ENCODE measurements at places on chromosomes 12 and 14. TPM values are rescaled to one million over a fixed set of nuclear protein-coding genes. Genes with fewer than 3 reads are reported as not detected.

Gene CLEC4A
- 1.2 TPM for polyA plus RNA-seq

Gene ARG2
- 1.00 TPM for polyA plus RNA-seq

DNA sequence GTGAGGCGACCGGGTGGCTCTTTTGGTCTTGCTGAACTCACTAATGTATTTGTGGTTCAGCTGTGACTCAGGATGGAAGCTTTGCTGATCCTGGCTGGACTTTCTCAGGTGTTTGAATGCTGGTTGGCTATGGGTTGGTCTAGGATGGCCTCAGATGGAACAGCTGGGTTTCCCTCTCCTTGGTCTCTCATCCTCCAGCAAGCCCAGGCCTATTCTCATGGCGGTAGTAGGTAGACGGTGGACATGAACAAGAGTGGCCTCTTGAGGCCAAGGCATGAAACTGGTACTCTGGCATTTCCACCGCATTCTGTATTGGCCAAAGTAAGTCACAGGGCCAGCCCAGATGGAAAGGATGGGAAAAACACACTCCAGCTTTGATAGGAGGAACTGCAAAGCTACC lies 11.8 kb upstream of the POLR3B start:
- H3K27me3 ChIP-seq = no peaks in the 10 kb centered on the region
- peaks cover 58% of the 10 kb centered on the region for H3K36me3 ChIP-seq
- DNase-seq = peak; percentile 9
- H3K4me3 ChIP-seq = no peak overlapping the region
- no peaks in the 10 kb centered on the region for H3K4me1 ChIP-seq

DNA sequence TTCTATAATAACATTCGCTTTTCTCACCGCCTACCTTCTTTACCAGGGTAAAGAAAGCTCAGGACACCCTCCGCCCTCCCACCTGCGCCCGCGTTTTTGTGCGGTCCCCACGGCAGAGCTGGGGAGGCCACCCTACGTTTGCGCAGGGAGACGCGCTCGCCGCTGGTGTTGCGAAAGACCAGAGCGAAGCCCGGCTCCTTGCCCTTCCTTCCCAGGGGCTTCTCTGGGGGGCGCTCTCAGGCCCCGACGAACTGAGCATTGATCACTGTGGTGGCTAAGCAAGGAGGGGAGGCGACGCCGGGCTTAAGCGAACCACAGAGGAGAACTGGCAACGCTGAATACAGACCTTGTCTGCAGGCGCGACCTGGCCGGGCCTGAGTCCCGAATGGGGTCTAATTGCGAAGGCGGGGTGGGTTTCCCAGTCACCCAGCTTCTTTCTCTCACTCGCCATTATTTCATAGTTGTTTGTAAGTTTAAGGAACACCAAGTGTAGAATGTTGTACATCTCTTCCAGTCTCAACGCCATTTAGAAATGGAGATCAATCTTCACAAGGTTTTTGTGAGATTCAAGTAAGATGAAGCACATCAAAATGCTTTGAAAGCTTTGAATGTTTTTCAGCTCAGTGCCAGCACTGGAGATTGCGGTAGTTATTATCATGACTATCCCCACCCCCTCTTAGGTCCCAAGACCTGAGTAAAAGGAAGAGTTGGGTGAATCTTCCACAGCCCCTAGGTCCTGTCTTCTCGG lies 1.7 kb upstream of the NKX2-1 start:
- H3K4me1 ChIP-seq = peaks cover 10% of the 10 kb centered on the region
- H3K36me3 ChIP-seq = no peaks in the 10 kb centered on the region
- DNase-seq = no peak
- H3K27ac ChIP-seq = no peak overlapping the region
- no peak overlapping the region for H3K4me3 ChIP-seq

DNA sequence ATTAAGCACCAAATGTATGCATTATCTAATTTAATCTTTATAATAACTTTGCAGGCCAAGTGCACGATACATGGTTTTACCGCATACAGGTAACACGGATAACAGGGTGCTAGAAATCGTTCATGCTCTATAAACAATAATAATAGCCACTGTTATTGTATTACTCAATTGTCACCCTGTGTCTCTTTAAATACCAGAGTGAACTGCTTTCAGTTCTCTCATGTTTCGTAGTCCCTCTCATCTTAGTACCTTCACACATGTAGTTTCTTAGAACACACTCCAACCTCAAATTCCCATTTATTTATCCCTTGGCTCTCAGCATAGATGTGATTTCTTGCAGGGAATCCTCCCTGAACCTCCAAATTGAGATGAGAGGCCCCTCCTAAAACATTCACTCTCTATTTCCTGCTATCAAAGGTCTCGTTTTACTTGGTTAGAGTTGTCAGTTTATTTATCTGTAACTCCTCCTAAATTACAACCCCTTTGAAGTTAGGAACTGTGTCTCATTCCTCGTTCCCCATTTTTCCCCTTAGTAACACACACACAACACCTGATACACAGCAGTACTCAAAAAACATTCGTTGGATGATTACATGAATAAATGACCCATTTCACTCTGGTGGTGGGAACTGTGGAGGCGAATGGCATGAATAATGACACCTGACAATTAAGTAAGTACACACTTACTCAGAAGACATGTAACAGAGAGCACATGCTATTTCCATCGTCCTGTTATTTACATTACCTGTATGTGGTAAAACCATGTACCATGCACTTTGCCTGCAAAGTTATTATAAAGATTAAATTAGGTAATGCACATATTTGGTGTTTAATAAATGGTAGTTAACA lies 134.6 kb downstream of the BTG1 start:
- no peaks in the 10 kb centered on the region for H3K36me3 ChIP-seq
- H3K27ac ChIP-seq = peak overlapping the region; percentile 11
- H3K27me3 ChIP-seq = no peaks in the 10 kb centered on the region
- H3K4me3 ChIP-seq = peak overlapping the region; percentile 53
- no peak for DNase-seq
- peaks cover 19% of the 10 kb centered on the region for H3K4me1 ChIP-seq

GRCh38 chr12:46103559-46104383 lies 113.4 kb upstream of the SCAF11 start:
- no peak overlapping the region for H3K27ac ChIP-seq
- no peak overlapping the region for H3K4me3 ChIP-seq
- no peaks in the 10 kb centered on the region for H3K36me3 ChIP-seq
- peaks cover 5% of the 10 kb centered on the region for H3K27me3 ChIP-seq
- no peak for DNase-seq
- no peaks in the 10 kb centered on the region for H3K4me1 ChIP-seq

- H3K4me3 ChIP-seq = no peak overlapping the region
- no peak overlapping the region for H3K27ac ChIP-seq
- H3K27me3 ChIP-seq = no peaks in the 10 kb centered on the region
- no peaks in the 10 kb centered on the region for H3K36me3 ChIP-seq
Observed at GRCh38 chr12:103807561-103808238, 33.3 kb downstream of the NT5DC3 start.

DNA sequence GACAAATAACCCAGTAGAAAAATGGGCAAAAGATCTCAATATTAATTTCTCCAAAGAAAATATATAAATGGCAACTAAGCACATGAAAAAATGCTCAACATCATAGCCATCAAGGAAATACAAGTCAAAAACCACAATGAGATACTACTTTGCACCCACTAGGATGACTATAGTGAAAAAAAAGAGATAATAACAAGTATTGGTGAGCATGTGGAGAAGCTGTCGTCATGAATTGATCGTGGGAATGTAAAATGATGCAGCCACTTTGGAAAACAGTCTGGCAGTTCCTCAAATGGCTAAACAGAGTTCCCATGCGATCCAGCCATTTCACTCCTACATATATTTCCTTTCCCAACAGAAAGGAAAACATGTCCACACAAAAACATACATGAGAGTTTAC lies 18.1 kb downstream of the JDP2 start:
- no peak for DNase-seq
- H3K27ac ChIP-seq = no peak overlapping the region

- no peak for DNase-seq
- no peak overlapping the region for H3K4me3 ChIP-seq
- no peaks in the 10 kb centered on the region for H3K27me3 ChIP-seq
- H3K4me1 ChIP-seq = peaks cover 5% of the 10 kb centered on the region
Observed at GRCh38 chr14:23481979-23482822, 12.7 kb downstream of the NGDN start.

Gene RNASE1
- not detected for polyA plus RNA-seq

Gene SMCO3
- polyA plus RNA-seq = not detected

DNA sequence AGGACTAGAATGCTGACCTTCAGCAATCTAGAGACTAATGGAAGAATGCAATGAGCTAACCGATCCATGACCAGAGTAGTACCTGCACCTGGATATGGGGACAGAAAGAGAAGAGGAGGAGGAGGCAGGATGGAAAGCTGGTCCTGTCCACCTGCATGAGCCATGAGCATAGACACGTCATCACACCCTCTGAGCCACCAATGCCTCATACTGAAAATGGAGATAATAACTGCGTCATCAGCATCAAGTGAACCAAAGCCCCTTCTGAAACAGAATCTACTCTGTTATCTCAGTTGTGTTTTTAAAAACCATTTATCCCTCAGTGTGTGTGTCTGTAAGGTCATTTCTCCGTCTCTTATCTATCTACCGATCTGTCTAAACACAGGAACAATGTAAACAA lies 327.0 kb downstream of the BCL11B start:
- H3K27me3 ChIP-seq = no peaks in the 10 kb centered on the region
- H3K36me3 ChIP-seq = no peaks in the 10 kb centered on the region
- H3K4me3 ChIP-seq = no peak overlapping the region
- DNase-seq = no peak
- no peaks in the 10 kb centered on the region for H3K4me1 ChIP-seq

DNA sequence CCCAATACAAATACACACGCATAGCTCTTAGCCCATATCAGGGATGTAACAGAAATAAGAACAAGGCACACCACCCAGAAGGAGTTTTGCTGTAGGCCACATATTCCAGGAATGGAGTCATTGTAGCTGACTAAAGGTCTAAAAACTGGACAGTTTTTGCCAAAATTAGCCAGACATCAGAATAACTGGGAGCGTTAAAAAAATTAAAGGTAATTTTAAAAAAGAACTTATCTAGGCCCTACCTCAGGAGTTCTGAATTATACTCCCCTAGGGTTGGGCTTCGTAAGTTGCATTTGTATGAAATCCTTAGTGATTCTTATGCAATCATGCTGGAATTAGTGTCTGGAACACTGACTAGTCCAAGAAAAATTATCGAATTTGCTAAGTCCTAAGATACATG lies 987.7 kb downstream of the GALC start:
- no peak overlapping the region for H3K4me3 ChIP-seq
- H3K27ac ChIP-seq = no peak overlapping the region
- no peaks in the 10 kb centered on the region for H3K36me3 ChIP-seq
- no peak for DNase-seq
